Stimulated activated CD4-positive, alpha-beta T cell treated with anti-CD3 and anti-CD28 coated beads, Interleukin-4, amount 100 ng/mL, for 24 hours (primary cell): ENCODE measurements at places on chromosomes 1 and 21.
A peak's percentile ranks its signal among the peaks of the same experiment; 100 is the strongest.

DNA sequence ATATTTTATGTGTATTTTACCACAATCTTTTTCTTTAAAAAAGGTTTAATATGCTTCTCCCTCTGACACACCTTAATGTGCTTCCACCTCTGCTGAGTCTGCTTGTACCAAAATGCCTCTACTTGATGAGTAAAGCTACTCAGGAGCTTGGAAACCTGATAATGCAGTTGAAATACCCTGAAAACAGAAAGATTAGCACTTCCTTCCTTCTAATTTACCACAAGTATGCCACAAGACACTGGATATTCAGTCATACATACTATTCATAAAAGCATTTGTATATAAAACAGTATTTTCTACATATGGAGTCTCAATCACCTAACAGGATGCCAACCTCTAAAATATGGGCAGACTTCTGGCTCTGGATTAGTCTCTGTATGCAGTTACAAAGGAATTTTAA, 55.0 kb downstream of the SLC35D1 start:
- no peak for DNase-seq

DNA sequence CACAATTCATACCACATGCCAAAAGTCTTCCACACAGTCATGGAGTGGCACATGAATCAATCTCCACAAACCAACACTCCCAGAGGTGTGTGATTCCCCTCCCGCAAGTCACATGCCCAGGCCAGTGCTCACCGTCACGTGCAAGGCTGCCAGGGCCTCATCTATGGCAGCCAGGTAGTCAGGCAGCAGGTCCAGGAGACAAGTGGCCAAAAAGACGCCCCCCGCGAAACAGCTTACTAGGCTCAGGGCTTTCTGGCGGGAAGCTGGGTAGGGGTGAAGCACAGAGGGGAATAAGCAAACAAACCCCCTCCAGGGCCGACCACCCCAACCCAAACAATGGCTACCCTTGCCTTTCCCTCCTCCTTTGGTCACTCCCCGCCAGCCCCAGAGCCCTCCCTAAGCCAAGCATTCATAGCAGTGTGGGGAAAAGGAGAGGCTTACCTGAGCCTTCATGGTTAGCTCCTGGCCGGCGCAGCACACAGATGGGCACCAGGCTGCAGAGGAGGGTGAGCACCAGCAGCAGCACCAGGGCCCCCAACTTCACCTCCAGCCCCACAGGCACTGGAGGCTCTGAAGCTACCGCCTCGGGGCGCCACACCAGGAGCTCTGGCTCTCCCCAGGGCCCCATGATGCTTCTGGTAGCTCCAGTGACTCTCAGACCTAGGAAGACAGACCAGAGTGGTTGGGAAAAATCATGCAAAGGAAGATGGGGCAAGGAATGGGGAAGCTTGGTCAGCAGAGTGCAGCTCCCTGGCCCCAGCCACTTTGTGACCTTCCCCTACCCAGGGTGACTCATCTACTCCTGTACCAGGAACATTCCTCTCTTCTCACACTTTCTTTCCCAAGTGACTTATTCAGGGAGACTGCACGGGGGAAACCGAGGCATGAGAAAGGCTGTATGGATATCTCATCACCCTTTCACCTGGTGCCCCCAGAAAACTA, 978 bp downstream of the SLC39A1 start:
- no peak for DNase-seq

- no peak for DNase-seq
Measured at GRCh38 chr1:16387201-16388188, 20.5 kb downstream of the SZRD1 start.

- DNase-seq, result no peak
Measured at GRCh38 chr1:189960769-189961168, 516.9 kb downstream of the BRINP3 start.

GRCh38 chr1:92774407-92774806, 10.5 kb downstream of the EVI5 start:
- DNase-seq, result no peak

- no peak for DNase-seq
Measured at GRCh38 chr1:157849229-157849875, 7.7 kb upstream of the CD5L start.

GRCh38 chr1:209655411-209656231, 3.4 kb upstream of the LAMB3 start:
- no peak for DNase-seq

GRCh38 chr1:157090196-157090647, 9.4 kb downstream of the ETV3L start:
- DNase-seq, result peak; percentile 90

GRCh38 chr21:44415073-44416025, 40.0 kb upstream of the LRRC3 start:
- no peak for DNase-seq

DNA sequence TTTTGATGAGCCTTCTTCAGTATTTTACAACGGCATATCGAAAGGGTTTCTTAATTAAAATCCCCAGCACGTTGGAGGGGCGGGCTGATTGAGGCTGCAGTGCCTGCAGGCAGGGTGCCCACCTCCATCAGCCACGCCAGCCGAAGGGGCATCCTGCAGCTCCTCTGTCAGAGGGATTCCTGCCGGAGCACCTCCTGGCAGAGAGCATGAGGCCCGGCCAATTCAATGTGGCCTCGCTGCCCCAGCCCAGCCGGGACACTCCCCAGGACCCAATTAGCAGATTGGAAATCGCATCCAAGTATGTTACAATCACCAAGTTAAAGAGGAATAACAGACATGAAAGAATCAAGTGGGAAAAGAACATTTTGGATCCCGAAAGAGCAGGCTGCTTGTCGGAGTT, 216.6 kb downstream of the ST6GALNAC3 start:
- DNase-seq, result no peak

- no peak for DNase-seq
Measured at GRCh38 chr1:182563095-182563494, 26.0 kb downstream of the RNASEL start.

- DNase-seq, result no peak
Measured at GRCh38 chr1:154327466-154328317, 2.4 kb downstream of the ATP8B2 start.

DNA sequence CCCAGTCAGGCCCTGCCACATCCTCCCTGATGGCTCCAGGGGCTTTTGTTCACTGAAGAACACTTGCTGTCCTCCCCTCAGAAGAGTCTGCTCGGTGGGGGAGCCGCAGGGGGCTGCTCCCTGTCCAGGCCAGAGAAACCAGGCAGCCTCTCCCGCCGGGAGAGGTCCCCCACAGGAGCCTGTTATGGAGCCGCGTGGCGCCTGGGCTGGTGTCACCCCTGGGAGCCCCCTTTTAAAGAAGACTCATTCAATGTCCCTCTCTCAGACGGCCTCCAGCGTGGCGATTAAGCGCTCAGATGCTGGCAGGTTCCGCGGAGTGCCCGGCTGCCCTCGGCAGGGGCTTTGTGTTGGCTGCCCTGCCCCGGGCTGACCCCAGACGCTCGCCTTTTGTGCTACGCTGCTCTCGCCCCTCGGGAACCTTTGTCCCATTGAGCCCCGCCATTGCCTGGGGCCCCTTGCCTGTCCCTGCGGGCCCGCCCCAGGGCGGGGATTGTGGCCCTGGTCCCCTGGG, 43.1 kb downstream of the SKI start:
- no peak for DNase-seq

- DNase-seq, result no peak
Measured at GRCh38 chr21:41966041-41966833, 12.4 kb upstream of the C2CD2 start.

DNA sequence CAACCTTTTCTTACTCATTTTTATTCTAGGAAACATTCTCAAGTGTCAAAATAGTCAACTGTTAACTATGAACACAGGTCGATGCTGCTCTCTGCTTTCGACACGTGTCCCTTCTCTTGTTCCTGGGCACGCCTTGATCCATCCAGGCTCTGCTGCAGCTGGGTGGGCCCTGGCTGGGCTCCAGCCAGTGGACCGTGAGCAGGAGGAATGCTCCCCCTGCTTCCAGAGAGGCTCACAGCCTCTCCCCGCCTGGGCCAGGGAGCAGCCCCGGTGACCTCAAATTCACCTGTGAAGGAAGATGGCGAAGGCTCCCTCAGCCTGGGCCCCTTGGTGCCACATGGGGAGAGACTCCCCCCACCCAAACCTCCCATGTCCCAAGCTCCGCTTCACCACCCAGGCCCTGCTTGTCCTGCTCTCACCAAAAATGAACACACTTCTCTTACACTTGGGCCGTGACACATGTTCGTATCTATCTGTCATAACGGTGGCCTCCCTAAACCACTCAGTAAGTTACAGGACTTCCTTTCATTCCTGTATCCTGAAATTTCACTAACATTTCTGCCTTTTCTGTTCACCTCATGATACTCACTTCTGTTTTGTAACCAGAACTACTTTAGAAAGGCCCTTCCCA, 24.6 kb upstream of the ADARB1 start:
- no peak for DNase-seq

DNA sequence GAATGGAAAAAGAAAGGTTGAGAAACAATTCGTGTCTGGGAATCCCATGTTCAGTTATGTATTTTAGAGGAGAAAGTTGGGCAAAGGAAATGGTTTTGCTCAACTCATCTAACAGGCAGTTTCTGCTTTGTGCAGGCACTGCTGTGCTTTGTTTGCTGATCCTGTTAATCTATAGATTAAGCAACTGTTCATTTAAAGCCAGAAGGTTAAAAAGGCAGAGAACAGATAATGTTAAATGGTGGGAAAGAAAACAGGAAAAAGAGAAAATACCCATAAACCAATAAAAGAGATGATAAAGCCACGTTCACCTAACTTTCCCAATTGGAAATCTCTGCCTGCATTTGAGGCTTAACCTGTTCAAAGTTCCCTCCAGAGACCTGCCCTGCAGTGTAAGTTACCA, 70.0 kb downstream of the APP start:
- DNase-seq, result no peak
